ENCODE measurements at places on chromosomes 4 and X. TPM values are rescaled to one million over a fixed set of nuclear protein-coding genes. Genes with fewer than 3 reads are reported as not detected.

The S100G gene
- not detected for total RNA-seq

The PRKG2 gene
- 0.20 TPM for total RNA-seq

The CD38 gene
- 152 TPM for total RNA-seq

The TAF7L gene
- total RNA-seq: 0.36 TPM

The JCHAIN gene
- total RNA-seq: not detected

The NKX6-1 gene
- total RNA-seq: not detected

The SERTM2 gene
- total RNA-seq: not detected

The ADAM29 gene
- total RNA-seq: not detected

The DDX53 gene
- total RNA-seq: not detected

The DTHD1 gene
- total RNA-seq: 1.0 TPM

The HGFAC gene
- not detected for total RNA-seq

The HSD17B10 gene
- total RNA-seq: 158 TPM

The SLIT2 gene
- total RNA-seq: 0.07 TPM

The RIPPLY1 gene
- total RNA-seq: not detected

The CENPVL1 gene
- total RNA-seq: not detected

The MAB21L2 gene
- total RNA-seq: not detected

The EXOC1 gene
- total RNA-seq: 18.3 TPM

The DMP1 gene
- total RNA-seq: not detected

The AMELX gene
- not detected for total RNA-seq

The MAGEC3 gene
- total RNA-seq: not detected

The CORIN gene
- not detected for total RNA-seq

Measured in activated T-helper 1 cell treated with anti-CD3 and anti-CD28 coated beads, Interleukin-12 subunit alpha, Interleukin-12 subunit beta, Interleukin-2, Interleukin-4 antibody, amounts not matched to agents 30 ng/mL and 10 ng/mL and 1 ng/mL, durations not matched to agents 14 hours and 24 hours and 36 hours (primary cell).